ENCODE measurements at places on chromosomes 4 and X.

DNA sequence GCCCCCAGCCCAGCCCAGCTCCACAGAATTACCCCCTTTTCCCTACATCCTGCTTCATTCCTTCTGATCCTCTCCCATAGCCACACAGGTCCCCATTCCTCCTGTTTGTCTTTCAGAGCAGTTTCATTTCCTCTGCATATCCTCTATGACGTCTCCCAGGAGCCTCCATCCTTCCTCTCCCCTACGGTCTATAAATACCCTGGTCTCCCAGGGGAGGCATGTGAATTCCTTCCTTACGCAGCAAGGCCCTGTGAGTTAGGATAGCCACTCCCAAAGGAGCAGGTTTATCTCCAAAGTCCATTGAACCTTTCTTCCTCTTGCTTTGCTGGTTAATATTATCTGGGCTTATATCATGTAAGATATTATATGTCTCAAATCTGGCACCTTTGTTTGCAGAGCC is 8.4 kb upstream of the APLN start:
- no peak for DNase-seq

DNA sequence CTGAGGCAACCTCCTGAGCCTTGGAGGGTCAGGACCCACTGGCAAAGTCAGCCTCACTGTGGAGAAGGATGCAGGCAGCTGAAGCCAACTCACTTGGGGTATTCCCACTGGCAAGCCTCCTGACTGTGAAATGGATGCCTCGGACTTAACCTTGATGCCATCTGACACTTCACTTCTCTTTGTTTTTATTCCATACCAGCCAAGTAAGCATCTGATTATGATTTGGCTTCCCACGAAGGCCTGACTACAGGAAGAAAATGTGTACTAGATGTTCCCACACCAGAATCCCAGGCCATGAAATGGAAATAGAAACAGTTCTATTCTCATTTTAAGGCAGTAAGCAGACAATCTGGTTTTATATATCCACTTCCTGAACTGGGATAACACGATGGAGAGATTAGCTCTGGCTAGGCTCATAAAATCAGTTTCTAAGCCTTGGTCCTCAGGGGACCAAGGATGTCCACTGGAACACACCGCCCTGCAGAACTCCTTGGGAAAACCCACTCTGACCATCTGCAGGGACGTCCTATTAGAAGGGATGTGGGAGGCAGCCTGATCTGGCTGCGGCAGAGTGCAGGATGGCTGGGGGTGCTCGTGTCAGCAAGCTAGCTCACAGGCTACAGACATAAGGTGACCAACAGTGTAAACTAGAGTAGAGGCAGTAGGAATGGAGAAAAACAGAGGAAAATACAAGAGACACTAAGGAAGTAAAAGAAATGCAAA is 89.3 kb downstream of the TSPAN5 start:
- no peak for DNase-seq

- DNase-seq, result no peak
Measured at GRCh38 chr4:834368-835147, 8.6 kb upstream of the CPLX1 start.

GRCh38 chr4:168633064-168633463 is 136.2 kb downstream of the PALLD start:
- no peak for DNase-seq

DNA sequence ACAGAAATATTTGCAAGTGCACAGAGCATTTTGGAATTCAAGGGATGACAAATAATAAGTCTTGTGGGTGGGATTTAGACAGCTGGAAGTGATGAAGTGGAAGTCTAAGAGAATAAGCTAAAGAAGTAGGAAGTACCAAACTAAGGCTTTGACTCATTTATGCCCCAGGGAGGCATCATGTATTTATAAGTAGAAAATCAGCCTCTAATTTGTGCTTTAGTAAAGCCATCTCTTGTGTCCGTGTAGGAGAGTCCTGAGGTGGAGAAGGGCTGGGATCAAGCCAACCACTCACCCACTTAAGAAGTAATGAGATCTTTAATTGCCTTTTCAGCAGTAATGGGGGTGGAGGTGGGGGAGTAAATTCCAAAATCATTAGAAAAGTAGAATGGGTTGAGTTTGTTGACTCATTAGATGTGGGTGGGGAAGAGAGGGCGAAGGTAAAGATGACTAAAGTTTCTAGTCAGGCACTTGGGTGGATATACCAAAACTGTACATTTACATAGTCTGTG is 356.7 kb downstream of the STIM2 start:
- no peak for DNase-seq

DNA sequence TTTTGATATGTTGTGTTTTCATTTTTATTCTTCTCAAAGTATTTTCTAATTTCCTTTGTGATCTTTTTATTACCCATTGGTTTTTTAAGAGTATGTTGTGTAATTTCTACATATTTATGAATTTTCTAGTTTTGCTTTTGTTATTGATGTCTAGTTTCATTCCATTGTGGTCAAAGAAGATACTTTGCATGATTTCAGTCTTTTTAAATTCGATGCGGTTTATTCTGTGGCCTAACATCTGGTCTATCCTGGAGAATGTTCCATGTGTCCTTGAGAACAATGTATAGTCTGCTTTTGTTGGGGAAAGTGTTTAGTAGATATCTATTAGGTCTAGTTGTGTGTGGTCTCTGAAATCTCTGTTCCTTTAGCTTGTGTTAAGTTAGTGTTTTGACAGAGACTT is 46.2 kb downstream of the PPEF1 start:
- DNase-seq, result no peak

All from SHP77 treated with DMSO at 0.1 percent for 48 hours (cell line).